Brain pericyte (primary cell): ENCODE measurements at places on chromosomes 1 and 21.

- no peak for DNase-seq
Measured at GRCh38 chr1:158833264-158833663, 2.1 kb downstream of the MNDA start.

DNA sequence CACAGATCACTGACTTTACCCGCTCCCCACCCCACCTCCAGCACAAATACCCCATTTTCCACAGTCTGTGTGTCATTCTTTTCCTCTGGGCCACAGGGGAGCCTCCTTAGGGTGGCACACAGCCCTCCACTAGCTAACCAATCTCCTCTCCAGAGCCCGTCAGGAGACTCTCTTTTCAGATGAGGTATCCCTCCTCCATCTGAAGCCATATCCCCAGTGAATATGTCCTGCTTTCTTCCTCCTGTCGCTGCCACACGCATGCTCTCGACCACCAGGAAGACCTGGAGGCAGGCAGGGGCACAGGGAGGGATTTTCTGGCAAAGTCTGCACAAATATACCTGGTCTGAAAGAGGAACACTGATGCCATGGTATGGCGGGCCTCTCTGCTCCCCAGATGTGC, 635 bp downstream of the ZNF648 start:
- no peak for DNase-seq

DNA sequence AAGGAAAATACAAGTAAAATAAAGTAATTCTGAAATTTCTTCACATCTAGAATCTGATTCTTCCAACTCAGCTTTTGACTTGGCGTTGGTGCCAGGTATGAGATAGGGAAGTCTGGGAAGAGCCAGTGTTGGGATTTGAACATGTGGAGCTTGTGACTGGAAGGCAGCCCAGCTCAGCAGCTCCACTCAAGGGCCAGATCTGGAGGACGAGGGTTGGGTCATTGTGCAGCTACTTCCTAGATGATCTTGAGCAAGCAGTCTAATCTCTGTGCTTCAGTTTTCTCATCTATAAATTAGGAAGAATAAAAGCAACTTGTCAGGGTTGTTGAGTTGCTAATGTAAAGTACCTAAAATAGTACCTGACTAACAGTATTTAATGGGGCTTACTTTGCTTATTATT, 5.0 kb downstream of the ADARB1 start:
- no peak for DNase-seq

- DNase-seq = no peak
Measured at GRCh38 chr1:221457685-221458446, 284.0 kb downstream of the DUSP10 start.

DNA sequence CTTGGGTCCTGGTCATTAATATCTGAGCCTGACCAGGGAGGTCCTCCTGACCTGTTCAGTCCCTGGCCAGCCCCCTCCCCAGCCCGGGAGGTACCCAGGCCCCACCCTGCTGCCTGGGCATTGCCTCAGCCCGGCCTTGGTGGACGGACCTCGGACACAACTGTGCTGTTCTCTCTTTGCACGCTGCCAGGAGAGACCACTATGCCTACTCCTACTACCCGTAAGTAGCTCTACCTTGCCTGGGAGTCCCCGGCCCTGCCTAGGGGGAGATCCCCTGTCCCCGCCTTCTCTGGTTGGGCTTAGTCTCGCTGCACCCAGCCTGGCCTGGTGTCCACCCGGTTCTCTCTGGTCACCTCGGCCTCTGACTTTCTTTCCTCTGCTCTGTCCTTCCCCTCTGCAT, 53.2 kb downstream of the PTPRU start:
- no peak for DNase-seq

DNA sequence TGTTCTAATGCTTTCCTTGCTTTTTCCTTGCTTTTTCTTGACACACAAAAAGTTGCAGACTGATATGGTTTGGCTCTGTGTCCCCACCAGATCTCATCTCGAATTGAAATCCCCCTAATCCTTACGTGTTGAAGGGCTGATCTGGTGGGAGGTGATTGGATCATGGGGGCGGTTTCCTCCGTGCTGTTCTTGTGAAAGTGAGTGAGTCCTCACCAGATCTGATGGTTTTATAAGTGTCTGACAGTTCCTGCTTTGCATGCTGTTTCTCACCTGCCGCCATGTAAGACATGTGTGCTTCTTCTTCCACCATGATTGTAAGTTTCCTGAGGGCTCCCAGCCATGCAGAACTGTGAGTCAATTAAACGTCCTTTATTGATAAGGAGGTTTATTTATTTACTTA, 11.3 kb downstream of the SPATA17 start:
- DNase-seq = no peak

GRCh38 chr1:43616383-43616782, 33.6 kb upstream of the KDM4A start:
- DNase-seq = no peak
